ENCODE measurements at places on chromosomes 6 and 20.
A peak's percentile ranks its signal among the peaks of the same experiment; 100 is the strongest.

DNA sequence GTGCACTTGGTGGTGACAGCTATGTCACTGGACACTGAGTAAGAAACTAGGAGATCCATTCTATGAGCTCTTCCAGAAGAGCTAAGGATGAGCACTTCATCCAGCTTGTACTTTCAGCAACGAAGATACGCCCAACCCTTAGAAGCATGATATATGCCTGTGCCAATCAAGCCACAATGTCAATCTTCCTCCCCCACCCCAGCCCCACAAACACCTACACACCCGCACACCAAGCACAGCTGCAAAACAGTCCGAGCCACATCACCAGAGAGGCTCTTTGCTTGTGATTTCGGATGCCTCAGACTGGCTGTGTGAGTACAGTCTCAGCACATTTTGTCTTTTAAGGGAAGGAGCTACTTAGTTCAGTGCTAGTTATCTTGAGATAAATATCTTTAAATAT, 260.5 kb downstream of the FOXC1 start:
- peaks cover 13% of the 10 kb centered on the region for H3K4me1 ChIP-seq
- H3K4me3 ChIP-seq = no peak overlapping the region
- no peak for DNase-seq
- no peak overlapping the region for H3K27ac ChIP-seq
- H3K27me3 ChIP-seq = no peaks in the 10 kb centered on the region
- no peaks in the 10 kb centered on the region for H3K36me3 ChIP-seq

DNA sequence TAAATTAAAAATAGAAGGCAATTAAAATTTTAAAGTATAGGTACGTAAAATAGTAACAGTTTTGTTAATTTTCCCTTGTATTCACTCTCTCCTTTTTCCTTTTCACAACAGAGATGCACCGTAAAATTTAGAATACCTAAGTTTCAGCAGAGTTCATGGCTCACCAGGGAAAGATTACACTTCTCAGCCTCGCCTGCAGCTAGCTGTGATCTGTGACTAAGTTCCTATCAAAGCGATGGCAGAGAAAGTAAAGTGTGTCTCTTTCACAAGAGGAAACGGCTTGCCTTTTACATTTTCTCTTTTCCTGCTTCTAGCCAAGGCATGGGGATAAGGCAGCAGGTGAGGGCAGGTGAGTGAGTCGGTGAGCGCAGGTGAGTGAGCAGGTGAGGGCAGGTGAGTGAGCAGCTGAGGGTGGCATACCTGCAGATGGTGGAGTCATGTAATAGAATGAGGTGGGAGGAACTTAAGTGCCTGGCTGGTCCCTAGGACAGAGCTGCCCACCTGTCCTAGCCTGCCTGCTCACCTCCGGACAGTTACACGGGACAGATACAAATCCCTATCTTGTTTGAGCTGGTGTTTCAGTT, 30.9 kb downstream of the ZFP64 start:
- H3K27ac ChIP-seq = no peak overlapping the region
- H3K36me3 ChIP-seq = peaks cover 84% of the 10 kb centered on the region
- no peak for DNase-seq
- H3K4me3 ChIP-seq = no peak overlapping the region

- H3K36me3 ChIP-seq = no peaks in the 10 kb centered on the region
- peak overlapping the region; percentile 86 for H3K27ac ChIP-seq
- DNase-seq = no peak
- H3K4me3 ChIP-seq = no peak overlapping the region
Measured at GRCh38 chr20:34904202-34904621, 27.8 kb downstream of the ACSS2 start.

DNA sequence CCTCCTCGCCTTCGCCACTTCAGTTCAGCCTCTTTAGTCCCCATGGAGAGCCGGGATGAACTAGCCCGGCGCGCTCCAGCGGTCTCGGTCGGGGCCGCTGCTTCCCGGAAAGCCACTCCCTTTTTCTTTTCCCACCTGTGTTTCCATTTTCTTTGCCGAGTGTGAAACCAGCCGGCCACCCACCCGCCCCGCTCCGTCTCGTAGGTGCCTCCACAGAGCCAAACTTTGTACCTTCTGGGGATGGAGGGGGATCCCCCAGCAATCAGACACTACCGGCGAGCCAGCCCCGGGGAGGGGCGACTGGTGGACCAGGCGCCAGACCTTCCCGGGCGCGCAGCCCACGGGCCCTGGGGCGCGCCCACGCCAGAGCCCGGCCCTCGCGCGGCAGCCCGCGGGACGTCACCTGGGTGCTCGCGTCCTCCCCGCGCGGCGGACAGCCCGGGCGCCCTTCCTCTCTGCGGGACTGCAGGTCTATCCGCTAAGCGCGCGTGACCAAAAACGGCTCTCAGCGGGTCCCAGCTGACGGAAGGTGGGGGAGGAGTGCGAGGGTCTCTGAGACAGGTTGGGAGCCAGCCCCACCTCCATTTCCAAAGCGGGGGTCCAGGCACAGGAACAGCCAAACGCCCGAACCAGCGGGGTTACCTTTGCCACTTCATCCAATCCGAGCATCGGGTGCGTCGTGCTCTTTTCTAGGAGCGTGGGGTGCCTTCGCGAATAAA, at the start of gene MCHR2:
Gene MCHR2 (minus strand): TSS at position 691 of the 719 bp plus-strand sequence. CDS start 38,076 bp downstream, outside the sequence.
- H3K4me3 ChIP-seq = peak within 1 kb of the TSS; percentile 47
- no peak within 1 kb of the TSS for H3K27ac ChIP-seq
- H3K4me1 ChIP-seq = no peaks in the 10 kb centered on the region
- H3K27me3 ChIP-seq = peaks cover 8% of the 10 kb centered on the region
- DNase-seq = no peak

- DNase-seq = no peak
- no peaks in the 10 kb centered on the region for H3K4me1 ChIP-seq
- no peak overlapping the region for H3K27ac ChIP-seq
- H3K4me3 ChIP-seq = no peak overlapping the region
Measured at GRCh38 chr6:1487239-1487638, 97.9 kb downstream of the FOXF2 start.

- no peak overlapping the region for H3K4me3 ChIP-seq
- no peaks in the 10 kb centered on the region for H3K4me1 ChIP-seq
- no peak for DNase-seq
- H3K27ac ChIP-seq = no peak overlapping the region
- peaks cover 39% of the 10 kb centered on the region for H3K27me3 ChIP-seq
- H3K36me3 ChIP-seq = no peaks in the 10 kb centered on the region
Measured at GRCh38 chr6:71888756-71889340, 2.5 kb downstream of the RIMS1 start.

DNA sequence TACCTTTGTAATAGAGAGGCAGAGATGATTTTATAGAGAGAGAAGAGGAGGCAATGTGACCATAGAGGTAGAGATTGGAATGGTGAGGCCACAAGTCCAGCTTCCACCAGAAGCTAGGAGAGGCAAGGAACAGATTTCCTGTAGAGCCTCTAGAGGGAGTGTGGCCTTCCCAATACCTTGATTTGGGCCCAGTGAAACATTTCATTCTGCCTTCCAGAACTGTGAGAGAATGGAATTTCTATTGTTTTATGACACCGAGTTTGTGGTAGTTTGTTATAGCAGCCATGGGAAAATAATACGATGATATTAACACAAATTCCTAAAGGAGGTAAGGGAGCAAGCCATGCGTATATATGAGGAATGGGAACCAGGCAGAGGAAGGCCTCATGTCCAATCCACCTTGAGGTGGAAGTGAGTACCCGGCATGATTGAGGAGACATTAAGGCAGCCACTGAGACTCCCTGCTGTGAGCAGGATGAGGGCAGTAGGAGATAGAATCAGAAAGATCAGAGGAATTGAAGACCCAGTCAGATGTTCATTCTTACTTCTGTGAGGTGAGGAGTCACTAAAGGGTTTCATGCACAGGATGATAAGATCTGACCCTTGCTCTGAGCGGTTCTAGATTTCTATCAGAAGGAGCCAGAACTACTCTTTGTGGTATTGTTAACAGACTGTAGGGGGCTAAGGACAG, 636.3 kb upstream of the IMPG1 start:
- no peaks in the 10 kb centered on the region for H3K27me3 ChIP-seq
- DNase-seq = no peak
- H3K4me1 ChIP-seq = no peaks in the 10 kb centered on the region
- no peak overlapping the region for H3K4me3 ChIP-seq

GRCh38 chr20:14470977-14471661, 133.7 kb upstream of the FLRT3 start:
- no peak for DNase-seq
- no peaks in the 10 kb centered on the region for H3K27me3 ChIP-seq
- H3K4me1 ChIP-seq = no peaks in the 10 kb centered on the region
- no peak overlapping the region for H3K27ac ChIP-seq
- no peak overlapping the region for H3K4me3 ChIP-seq

DNA sequence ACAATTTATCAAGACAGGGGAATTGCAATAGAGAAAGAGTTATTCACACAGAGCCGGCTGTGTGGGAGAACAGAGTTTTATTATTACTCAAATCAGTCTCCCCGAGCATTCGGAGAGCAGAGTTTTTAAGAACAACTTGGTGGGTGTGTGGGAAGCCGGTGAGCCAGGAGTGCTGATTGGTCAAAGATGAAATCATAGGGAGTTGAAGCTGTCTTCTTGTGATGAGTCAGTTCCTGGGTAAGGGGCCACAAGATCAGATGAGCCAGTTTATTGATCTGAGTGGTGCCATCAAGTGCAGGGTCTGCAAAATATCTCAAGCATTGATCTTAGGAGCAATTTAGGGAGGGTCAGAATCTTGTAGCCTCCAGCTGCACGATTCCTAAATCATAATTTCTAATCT, 50.0 kb upstream of the ECI2 start:
- no peak overlapping the region for H3K27ac ChIP-seq
- no peaks in the 10 kb centered on the region for H3K27me3 ChIP-seq
- H3K36me3 ChIP-seq = no peaks in the 10 kb centered on the region
- H3K4me3 ChIP-seq = no peak overlapping the region
- H3K4me1 ChIP-seq = no peaks in the 10 kb centered on the region
- no peak for DNase-seq

- H3K36me3 ChIP-seq = no peaks in the 10 kb centered on the region
- H3K4me1 ChIP-seq = peaks cover 52% of the 10 kb centered on the region
- no peak overlapping the region for H3K4me3 ChIP-seq
- H3K27ac ChIP-seq = no peak overlapping the region
Measured at GRCh38 chr6:44008821-44009370, 118.4 kb downstream of the MRPL14 start.

- peak; percentile 63 for DNase-seq
- H3K27ac ChIP-seq = no peak overlapping the region
- H3K4me1 ChIP-seq = no peaks in the 10 kb centered on the region
Measured at GRCh38 chr20:41738604-41739206, 120.5 kb upstream of the CHD6 start.

- no peaks in the 10 kb centered on the region for H3K36me3 ChIP-seq
- no peak overlapping the region for H3K4me3 ChIP-seq
- no peaks in the 10 kb centered on the region for H3K4me1 ChIP-seq
- no peak overlapping the region for H3K27ac ChIP-seq
Measured at GRCh38 chr6:167111597-167111996, 11.3 kb upstream of the CCR6 start.

GRCh38 chr20:8246716-8247115, 114.7 kb downstream of the PLCB1 start:
- DNase-seq = no peak
- H3K27me3 ChIP-seq = no peaks in the 10 kb centered on the region
- peaks cover 38% of the 10 kb centered on the region for H3K4me1 ChIP-seq

DNA sequence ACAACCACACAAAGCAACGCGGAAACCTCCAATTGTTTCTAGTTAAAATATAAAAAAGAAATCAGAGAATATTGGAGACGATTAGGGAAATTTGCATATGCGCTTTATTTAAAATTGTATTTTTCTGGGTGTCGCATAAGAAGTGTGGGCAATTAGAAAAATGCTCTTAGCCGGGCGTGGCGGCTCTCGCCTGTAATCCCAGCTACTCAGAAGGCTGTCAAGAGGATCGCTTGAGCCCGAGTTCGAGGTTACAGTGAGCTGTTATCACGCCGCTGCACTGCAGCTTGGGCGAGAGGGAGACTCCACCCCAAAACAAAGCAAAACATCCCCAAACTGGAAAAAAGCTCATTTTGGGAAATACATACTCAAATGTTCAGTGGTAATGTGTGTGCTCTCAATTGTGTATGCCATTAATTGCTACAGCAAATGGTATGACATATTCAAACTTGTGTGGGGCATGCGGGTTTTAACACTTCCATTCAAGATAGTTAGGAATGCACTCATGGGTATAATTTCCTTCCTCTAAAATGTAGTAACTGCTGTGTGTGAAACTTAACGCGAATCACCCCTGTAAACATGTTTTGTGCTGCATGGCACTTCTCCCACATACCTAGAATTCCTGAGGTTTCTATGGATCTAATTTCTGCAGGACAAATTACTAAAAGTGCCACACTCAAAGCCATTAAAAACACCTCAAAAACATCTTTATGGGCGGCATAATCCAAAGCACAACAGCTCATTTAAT, 54.7 kb upstream of the HFE start:
- peak overlapping the region; percentile 66 for H3K4me3 ChIP-seq
- peak overlapping the region; percentile 75 for H3K27ac ChIP-seq
- no peaks in the 10 kb centered on the region for H3K36me3 ChIP-seq
- H3K4me1 ChIP-seq = peaks cover 8% of the 10 kb centered on the region
- no peak for DNase-seq

DNA sequence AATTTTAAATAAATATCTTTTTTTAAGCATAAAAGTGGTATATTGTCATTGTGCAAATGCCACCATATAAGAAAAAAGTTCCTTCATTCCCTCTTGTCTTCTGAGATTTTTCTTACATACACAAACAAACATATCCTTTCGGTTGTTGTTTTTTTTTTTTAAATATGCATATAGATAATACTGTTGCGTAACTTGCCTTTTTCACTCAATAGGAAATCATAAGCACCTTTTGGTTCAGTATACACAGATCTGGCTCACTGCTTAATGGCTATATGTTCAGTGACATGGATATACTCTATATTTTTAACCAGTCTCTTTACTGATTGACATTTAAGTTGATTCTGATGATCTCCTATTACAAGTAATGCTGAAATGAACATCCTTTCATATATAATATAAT, 40.1 kb downstream of the AKAP12 start:
- H3K27me3 ChIP-seq = no peaks in the 10 kb centered on the region
- H3K4me3 ChIP-seq = no peak overlapping the region
- H3K4me1 ChIP-seq = no peaks in the 10 kb centered on the region
- no peaks in the 10 kb centered on the region for H3K36me3 ChIP-seq
- H3K27ac ChIP-seq = no peak overlapping the region

GRCh38 chr20:23544133-23544532, 24.2 kb downstream of the CST9L start:
- peaks cover 4% of the 10 kb centered on the region for H3K27me3 ChIP-seq
- H3K4me3 ChIP-seq = no peak overlapping the region
- H3K27ac ChIP-seq = no peak overlapping the region
- H3K4me1 ChIP-seq = no peaks in the 10 kb centered on the region
- no peaks in the 10 kb centered on the region for H3K36me3 ChIP-seq

DNA sequence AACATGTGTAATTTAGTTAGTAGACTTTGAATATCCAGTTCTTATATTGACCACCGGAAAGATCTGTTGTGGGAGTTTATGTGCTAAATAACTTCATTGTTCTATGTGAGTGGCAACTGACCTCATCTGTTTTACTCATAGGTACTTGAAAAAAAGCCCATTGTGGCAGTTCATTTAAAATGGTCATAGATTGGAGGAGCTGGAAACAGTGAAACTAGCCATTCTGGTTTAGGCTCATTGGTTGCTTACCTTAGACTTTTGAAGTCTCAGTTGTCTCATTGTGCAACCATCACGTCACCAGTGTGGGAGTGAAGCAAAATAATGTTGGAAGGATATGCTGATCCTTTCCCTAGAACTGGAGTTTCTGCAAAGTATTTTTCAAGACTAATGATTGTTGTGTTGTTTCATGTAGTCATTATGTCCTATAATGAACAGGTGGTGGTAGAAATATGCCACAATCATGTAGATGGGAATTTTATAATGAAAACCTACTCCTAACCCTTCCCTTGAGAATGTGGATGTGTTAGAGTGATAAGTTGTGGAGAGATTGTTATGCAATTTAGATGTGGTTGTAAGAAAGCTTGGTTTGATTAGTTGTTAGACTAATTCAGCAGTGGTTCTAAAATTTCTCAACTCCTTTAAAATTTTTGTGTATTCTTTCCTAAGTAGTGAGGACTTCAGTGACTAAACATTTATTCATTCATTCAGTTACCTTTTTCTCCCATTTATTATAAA, 18.3 kb downstream of the DSP start:
- no peak for DNase-seq
- H3K36me3 ChIP-seq = no peaks in the 10 kb centered on the region
- H3K4me3 ChIP-seq = no peak overlapping the region
- H3K4me1 ChIP-seq = no peaks in the 10 kb centered on the region

Measured in psoas muscle (tissue), 8 donors.